Activated gamma-delta T cell (primary cell): ENCODE measurements at places on chromosomes 5 and 9.

DNA sequence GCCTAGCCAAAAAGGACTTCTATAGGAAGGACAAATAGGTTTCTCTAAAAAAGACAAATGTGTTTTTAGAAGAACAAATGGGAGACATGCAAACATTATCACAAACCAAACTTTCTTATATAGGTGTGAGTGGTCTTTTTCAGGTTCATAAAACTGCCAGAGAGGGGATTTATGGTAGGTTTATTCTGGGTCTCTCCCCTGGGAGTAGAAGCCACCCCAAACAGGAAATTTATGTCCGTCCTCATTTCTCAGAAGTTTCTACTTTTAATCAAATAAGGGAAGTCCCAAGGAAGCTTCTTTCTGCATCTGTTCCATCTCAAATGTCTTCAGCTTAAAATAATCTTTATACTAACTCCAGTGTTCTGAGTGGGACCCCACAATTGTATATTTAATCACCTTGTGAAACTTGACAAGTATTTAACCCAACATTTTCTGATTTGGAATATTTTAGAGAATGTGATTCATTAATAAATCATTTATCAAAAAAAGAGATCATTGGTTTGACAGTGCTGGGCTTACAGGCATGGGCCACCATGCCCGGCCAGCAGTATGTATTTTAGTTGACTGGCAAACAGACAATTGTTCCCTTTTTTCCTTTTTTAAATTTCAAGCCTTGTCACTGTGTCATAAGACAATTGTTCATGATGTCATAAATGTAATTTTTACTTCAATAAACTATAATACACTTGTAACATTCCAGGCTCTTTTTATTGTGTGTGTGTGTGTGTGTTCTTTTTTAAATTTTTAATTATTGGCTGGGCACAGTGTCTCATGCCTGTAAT, 44.6 kb upstream of the GLDC start:
- DNase-seq, result no peak

DNA sequence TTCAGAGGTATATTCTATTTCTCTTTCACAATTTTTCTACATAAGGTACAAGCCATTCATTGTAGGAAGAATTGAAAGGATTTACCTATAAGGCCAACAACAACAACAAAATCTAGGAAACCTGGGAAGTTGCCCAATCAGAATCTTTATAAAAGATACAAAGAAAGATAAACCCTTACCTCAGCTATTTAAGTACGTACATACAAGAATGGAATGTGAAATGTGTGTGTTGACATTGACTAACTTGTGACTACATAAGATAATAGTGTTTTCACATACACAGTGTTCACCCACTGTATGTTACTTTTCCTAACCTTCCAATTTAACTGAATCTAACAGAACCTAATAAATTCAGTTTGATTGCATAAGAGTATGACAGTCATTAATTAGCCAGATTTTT, 154.1 kb downstream of the ADAMTS6 start:
- no peak for DNase-seq

DNA sequence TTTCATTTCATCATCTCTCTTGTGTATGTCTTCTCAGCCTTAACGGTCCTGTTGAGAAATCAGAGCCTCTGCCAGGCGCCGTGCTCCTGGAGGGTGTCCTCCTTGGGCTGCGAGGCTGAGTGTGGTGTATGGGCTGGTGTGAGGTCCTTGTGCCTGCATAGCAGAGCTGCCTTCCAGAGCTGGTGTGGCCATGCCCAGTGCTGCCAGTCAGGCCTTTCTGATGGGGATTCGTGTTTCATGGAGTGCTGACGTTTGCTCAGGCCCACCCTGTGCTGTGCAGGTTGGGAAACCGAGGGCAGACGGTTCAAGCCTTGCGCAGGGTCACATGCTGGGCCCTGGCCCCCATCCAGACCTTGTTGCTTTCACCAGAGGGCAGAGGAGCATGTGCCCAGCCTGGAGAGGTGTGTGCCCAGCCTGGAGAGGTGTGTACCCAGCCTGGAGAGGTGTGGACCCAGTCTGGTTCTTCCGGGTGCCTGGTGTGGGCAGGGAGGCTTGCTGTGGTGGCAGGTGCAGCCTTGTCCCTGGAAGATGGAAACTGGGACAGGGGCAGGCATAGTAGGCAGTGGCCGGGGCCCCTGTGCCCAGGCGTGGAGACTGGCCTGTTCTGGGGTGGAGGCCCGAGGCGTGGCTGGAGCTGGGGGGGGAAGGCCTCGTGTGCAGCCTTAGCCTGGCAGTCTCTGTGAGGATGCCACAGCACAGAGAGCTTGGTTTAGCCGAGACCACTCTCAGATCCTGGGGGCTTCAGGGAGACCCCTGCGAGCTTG, 84.0 kb downstream of the RXRA start:
- no peak for DNase-seq

DNA sequence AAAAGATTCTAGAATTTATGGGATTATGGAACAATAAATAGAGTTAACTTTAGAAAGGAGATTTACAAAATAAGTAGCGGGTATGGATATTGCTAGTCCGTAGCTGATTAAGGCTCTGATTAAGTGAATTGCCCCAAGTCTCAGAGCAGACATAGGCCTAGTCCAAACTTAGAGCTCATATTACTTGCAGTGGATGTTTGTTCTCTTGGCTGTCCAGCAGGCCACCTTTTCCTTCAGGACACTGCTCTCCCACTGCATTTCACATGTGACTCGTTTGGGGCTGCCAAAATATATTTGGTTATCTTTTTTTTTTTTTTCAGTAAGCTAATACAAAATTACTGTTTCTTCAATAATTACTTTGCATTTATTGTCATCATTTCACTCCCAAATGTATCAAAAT, 76.6 kb downstream of the ARRDC3 start:
- no peak for DNase-seq

DNA sequence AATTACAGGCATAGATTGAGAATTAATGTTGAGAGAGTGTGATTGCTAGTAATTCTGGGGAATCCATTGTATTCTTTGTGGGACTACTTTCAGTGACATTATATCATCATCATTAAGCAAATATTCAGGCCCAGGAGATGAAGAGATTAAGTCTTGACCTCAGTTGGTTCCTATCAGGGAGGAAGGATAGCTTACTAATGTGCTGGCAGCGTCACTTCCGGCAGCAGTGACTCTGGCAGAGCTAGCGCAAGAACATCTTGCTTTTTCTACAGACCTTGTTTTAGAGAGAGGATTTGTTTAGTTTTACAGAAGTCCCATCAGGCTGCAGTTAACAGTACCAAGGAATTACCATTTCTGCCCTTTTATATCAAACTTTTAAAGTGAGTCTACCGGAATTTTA, 20.3 kb downstream of the OSTF1 start:
- no peak for DNase-seq

GRCh38 chr9:97386733-97387503, 25.0 kb upstream of the TDRD7 start:
- DNase-seq, result no peak

GRCh38 chr5:160651692-160652645, 200.0 kb downstream of the ATP10B start:
- no peak for DNase-seq

DNA sequence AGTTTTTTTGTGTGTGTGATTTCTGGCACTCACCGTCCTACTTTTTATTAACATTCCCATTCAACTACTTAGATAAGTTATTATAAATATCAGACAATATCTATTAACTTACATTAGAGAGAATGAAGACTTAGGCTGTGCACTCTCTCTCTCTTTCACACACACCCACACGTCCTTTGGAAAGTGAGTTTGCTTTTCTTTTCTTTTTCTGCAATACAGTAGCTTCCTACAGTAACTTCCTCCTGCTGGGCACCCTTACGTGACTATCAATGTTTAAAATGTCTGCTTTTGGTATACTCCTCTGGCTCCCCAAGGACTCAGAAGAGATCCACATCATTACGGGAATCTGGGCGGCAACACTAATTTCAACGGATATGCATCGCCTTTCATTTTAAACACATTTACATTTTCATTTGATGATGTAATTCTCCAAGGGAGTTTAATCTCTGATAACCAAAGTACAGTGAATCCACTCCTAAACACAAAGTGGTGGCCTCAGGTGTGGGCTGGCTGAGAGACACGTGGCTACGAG, 179.5 kb downstream of the MAPKAP1 start:
- no peak for DNase-seq

- DNase-seq, result no peak
Measured at GRCh38 chr5:7717691-7718090, 133.2 kb downstream of the CFAP90 start.

GRCh38 chr9:129497813-129498450, 123.0 kb downstream of the C9orf50 start:
- no peak for DNase-seq

DNA sequence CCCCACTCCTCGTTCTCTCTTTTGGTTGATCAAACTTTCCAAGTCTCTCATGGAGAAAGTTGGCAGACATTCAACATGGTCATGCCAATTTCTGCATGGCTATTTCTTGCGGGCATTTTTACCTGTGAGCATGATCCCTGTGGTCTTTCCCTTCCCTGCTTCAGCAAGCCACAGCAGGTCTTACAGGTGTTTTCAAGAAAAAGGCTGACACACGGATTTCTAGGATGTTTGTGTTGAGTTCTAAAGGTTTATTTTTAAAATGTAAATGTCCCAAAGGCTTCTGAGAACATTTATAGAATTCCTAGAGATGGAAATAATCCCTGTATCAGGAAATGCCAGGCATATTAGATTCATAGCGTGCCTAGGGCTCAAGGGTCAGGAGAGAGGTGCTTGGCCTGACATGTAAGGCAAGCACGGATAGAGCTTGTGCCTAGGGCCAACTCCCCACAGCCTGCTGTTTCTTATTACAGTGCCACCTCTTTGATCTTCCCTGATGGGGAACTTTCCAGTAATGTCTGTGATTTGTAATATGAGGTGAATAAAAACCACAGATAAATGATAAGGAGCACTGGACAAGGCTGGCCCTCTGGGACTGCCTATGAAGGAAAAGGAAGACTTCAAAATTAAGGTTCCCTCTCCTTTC, 79.8 kb downstream of the MUSK start:
- DNase-seq, result no peak

DNA sequence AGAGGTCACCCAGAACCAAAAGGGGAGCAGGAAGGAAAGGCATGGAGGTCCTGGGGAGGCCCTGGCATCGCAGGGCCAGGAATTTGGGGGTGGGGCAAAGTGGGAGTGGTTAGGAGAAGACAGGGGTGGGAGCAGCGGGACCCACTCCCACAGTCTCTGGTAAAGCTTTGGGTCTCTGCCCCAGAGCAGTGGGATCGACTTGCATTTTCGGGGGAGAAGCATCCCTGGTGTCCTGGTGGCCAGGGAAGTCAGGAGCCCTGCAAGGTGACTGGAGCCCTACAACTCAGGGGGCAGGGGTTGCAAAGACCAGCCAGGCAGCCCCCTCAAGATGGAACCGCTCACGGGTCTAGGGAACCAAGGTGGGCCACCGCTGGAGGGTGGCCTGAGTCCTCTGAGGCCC, 22.4 kb upstream of the GTF3C5 start:
- no peak for DNase-seq

GRCh38 chr9:127651697-127652610, 39.9 kb downstream of the STXBP1 start:
- no peak for DNase-seq

GRCh38 chr9:130554606-130555005, 24.8 kb upstream of the FUBP3 start:
- DNase-seq, result no peak

GRCh38 chr5:37661227-37661920, 178.5 kb downstream of the GDNF start:
- DNase-seq, result no peak

DNA sequence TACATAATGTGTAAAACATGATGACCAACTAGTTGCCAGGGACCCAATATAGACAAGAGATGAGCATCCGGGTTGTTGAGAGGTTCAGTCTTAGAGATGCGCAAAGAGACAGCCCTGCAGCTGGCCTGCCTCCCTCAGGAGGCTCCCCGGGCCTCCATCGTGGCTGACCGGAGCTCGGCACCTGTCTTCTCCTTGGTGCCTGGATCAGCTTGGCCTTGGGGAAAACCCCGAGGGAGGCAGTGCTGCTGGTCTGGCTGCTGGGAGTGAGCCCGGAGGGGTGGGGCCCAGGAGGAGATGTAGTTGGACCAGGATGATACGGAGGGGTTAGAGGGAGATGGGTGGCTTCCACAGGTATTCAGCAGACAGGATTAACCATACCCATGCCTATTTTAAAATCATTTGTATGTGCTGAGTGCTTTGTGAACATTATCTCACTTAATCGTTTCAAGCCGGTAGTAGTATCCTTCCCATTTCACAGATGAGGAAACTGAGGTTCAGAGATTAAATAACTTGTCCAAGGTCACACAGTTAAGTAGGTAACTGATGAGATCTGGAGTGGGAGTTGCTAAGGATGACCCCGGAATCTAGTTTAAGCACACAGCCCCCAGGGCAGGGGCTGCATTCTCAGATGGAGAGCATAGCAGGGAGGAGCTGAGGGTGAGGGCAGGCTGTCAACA, 173.8 kb downstream of the COL23A1 start:
- no peak for DNase-seq

DNA sequence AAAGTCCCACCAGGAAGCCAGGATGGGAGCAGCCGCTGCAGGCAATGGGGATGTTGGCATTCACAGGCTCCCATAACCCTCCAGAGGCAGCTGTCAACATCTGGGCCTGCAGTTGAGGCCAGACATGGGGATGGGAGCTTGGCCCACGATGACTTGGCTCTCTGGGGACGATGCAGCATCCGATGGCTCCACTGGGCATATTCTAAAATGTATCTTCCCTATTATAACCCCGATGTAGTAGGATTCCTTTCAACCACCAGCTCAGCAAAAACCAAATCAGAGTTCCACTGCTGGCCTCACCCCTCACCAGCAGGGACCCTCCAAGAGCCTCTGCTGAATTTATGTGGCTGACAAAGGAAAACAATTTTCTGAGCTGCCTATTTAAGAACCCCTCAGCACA, 7.1 kb downstream of the SPRY4 start:
- DNase-seq, result no peak

- DNase-seq, result no peak
Measured at GRCh38 chr9:128007566-128008138, 26.9 kb upstream of the EEIG1 start.

DNA sequence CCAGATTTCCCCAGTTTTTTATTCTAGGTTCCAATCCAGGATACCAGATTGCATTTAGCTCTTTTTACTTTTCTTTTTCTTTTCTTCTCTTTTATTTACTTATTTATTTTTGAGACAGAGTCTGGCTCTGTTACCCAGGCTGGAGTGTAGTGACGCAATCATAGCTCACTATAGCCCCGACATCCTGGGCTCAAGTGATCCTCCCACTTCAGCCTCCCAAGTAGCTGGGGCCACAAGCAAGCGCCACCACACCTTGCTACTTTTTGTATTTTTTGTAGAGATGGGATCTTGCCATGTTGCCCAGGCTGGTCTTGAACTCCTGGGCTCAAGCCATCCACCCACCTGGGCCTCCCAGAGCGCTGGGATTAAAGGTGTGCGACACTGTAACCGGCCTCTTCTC, 48.4 kb downstream of the GSN start:
- no peak for DNase-seq

- no peak for DNase-seq
Measured at GRCh38 chr9:121821326-121821725, 169.9 kb downstream of the DAB2IP start.

GRCh38 chr5:83471405-83472212, at the start of gene VCAN:
VCAN (plus strand) TSS chr5:83471744; CDS start chr5:83483519, 11,775 bp downstream.
- no peak for DNase-seq
